ENCODE measurements at places on chromosomes 6 and 20.

- DNase-seq = no peak
Observed at GRCh38 chr20:4025125-4025524, 9.8 kb upstream of the RNF24 start.

GRCh38 chr6:93164781-93165180 lies 254.6 kb downstream of the EPHA7 start:
- DNase-seq = no peak

- DNase-seq = no peak
Observed at GRCh38 chr6:147724454-147724853, 216.0 kb downstream of the SAMD5 start.

DNA sequence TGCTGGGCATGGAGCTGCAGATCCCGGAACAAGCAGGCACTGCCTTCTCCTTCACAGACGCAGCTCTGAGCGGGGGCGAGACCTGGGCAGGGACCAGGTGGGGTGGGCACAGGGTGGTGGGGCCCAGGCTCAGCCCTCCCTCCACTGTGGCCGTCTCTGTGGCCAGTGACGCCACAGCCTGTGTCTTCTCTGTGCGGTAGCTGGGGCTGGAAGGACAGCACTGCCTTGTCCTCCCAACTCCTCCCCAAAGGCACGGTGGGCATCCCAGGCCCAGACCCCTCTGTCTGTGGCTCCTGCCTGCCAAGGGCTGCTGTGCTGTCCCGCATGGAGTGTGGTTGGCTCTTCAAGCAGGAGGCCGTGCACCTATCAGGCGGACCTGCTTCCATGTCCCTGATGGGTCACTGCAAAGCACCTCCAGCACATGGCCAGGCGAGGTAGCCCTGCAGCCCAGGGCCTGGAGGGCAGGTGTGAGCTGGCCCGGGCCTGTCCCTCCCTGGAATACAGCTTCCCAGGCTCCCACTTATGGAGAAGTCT lies 14.8 kb upstream of the TNFRSF6B start:
- DNase-seq = no peak

- no peak for DNase-seq
Observed at GRCh38 chr6:143264379-143264778, 186.1 kb downstream of the ADAT2 start.

GRCh38 chr20:58091810-58092209 lies 136.6 kb downstream of the ANKRD60 start:
- DNase-seq = no peak

- DNase-seq = no peak
Observed at GRCh38 chr6:9732056-9732455, 682.8 kb downstream of the TFAP2A start.

- DNase-seq = no peak
Observed at GRCh38 chr6:18389479-18389878, 2.3 kb downstream of the RNF144B start.

GRCh38 chr20:54345301-54345724 lies 130.1 kb upstream of the DOK5 start:
- DNase-seq = no peak

- no peak for DNase-seq
Observed at GRCh38 chr6:157546321-157546720, 165.3 kb downstream of the ZDHHC14 start.

- DNase-seq = no peak
Observed at GRCh38 chr6:101630941-101631340, 237.4 kb downstream of the GRIK2 start.

DNA sequence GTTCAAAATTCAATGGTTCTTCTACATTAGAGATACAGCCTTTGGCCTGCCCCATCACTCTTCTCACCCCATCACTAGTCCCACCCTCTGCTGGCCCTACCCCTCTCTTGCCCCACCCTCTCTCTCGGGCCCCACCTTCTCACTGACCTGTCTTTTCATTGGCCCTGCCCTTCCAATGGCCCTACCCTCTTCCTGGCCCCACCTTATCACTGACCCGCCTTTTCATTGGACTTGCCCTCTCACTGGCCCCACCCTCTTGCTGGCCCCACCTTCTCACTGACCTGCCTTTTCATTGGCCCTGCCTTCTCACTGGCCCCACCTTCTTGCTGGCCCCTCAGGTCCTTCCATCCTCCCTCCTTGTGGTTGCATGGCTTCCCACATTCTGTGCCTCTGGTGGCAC lies 107.2 kb upstream of the PLEKHG1 start:
- no peak for DNase-seq

GRCh38 chr6:116370760-116371119 lies at the start of gene DSE:
Gene DSE (plus strand): TSS chr6:116370947. CDS start chr6:116399251, 28,304 bp downstream.
- DNase-seq = peak; percentile 85

DNA sequence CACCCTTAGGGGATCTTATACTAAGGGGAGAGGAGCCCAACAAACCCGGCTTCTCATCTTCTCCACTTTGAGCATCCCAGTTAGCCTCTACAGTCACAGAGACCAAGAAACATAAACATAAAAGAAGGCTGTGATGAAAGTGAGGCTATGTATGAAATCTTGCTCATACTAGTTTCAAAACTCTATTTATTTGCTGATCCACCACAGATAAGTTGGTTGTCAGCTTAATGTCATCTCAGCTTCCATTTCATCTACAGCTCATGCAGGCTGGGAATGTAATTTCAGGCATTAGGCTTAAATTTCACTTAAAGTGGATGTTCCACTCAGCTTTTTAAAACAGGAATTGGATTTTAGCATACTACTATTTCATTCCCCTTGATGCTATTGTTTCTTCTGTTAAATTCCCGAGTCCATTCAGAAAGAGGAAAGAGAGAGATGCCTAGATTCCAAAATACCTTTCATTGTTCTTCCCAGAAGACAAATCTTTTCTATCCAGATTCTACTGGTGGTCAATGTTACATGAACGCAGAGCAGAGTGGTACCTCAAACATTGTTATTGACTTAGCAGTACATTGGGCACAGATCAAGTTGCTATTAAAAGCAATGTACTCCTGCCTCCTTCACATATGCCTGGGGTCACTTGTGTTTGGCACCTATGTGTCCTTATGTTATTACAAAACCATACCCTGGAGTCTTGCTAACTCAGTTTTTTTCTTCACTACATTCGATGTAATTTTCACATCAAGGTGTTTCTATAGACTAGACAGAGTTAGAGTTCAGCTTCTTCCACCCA lies 149.0 kb downstream of the HACE1 start:
- no peak for DNase-seq

DNA sequence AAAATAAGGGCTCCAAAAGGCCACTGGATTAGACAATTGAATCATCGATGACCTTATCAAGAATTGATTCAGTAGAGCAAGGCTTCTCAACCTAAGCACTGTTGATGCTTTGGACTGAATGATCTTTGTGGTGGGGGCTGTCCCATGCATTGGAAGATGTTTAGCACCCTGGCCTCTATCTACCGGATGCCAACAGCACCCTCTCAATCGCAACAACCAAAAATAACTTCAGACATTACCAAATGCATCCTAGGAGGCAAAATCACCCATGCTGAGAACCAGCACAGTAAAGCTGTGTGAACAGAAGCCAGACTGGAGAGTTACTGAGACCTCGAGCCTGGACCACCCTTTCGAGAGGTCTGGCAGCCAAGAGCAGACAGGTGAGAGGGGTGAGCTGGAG lies 67.5 kb downstream of the TBC1D7 start:
- DNase-seq = no peak

GRCh38 chr6:151494936-151495320 lies 1.1 kb downstream of the CCDC170 start:
- no peak for DNase-seq

- no peak for DNase-seq
Observed at GRCh38 chr20:10679269-10679668, 5.5 kb upstream of the JAG1 start.

DNA sequence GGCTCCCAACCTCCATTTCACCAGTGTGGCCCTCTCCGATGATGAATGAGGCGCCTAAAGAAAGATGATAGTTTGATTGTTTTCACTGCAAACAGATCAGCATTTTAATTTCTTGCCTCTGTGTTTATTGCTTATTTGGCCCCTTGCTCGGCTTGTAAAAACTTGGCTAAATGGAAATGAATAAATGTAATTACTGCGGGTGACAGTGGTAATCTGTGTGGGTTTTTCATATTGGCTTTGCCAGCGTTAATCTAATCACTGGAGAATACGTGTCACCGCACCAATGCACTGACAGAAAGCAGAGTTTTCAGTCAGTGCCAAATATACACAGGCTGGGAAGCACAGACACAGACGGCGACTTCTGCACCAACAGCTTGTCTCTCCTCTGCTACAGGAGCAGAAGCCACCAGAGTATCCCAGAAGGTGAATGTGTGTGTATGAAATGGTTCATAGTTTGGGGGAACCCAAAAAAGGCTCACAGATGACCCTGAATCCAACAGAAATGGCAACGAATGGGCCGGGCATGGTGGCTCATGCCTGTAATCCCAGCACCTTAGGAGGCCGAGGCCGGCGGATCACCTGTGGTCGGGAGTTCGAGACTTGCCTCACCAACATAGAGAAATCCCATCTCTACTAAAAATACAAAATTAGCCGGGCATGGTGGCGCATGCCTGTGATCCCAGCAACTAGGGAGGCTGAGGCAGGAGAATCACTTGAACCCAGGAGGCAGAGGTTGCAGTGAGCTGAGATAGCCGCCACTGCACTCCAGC lies 534.0 kb downstream of the PKHD1 start:
- DNase-seq = no peak

DNA sequence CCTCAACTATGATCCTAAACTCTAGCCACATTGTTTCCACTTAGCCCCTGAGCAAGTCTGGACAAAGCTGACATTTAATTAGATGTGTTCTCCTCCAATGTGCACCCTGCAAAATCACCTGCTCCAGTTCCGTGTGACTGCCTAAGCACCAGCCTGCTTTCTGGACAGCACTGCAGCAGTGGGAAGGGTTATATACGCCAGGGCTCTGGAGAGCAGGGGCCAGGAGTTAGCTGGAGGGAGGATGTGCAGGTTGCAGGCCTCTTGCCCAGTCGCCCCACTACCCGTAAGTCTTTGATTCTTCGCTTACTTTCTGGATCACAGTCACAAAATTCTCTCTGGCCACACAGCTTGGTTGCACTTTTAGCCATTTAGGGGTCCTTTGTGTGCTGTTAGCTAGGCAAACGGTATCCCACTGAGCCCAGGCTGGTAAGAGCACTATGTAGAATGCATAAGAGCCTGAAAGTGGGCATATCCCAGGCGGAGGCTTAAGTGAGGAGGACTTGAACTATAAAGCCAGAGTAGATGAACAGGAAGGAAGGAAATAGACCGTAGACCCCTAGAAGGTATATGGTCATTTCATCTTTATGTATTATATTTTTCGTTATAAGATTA lies 10.7 kb upstream of the PLEKHG1 start:
- DNase-seq = no peak

DNA sequence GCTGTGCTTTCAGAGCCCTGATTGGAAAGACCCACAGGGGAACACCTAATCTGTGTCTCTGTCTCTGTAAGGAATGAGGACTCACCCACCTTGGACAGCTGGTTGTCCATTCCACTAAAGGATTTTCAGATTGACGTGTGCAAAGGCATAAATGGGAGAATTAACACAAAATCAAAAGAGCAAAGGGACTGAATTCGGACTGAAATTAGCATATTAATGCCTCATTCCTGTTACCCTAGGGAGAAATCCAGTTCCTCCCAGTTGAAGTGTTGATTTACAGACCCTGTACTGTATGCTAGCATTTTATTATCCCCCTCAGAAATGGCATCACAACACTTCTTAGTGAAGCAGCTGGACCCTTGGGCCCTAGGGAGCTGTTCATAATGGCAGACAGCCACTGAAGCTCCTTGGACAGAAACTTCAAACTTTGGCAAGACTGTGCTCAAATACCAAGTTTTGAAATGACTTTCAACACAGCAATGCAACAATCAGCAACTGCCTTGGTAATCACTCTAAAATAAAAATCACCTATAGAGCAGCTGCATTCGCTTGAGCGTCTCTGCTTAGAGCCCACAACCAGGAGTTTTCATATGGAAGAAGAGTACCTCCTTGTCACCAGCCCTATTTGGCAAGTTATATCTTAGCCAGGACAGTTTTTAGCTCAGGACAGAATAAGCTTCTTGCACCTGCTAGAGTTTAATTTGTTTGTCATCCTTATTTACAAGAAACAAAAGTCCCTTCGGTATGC lies 118.1 kb downstream of the TRDN start:
- no peak for DNase-seq

DNA sequence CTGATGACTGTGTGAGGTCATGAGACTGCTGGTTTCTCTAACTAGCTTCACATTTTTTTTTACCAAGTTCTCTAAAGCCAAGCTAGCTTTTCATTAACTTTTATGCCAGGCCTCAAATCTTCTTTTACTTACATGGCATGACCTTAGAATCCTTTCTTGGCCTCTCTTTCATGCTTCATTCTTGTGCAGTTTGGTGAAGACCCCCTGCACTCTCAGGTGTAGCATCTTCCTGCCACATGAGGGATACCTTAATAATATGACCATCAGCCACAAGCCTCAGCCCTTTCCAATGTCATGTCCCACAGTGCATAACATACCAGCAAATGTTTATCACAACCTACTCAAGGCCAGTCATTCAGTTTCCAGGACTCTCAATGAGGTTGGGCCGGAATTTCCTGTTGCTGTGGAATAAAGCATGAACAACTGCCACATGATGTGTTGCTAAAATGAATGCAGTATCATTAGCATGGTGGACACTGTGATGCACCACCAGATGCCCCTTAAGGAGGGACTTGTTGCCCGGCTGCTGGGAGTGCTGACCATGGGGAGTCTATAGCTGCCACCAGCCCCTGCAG lies 72.2 kb downstream of the RIN2 start:
- DNase-seq = no peak

DNA sequence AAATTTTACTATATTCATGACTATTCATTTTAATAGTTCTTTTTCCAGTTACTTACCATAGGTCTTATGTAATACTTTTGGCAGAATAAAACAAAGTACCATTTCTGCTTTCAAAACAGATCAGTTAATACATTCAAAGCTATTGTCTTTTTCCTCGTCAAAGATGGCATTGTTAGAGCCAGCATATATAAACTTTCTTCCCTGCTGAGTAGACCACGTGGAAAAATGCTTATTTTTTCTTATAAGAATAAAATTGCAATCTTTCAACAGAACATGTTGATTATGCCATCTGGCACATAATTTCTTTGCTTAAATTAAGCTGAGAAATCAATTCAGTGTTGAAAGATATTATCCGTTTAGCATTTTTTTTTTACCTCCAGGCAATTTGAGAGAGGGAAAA lies 34.9 kb upstream of the EXOC2 start:
- DNase-seq = no peak

DNA sequence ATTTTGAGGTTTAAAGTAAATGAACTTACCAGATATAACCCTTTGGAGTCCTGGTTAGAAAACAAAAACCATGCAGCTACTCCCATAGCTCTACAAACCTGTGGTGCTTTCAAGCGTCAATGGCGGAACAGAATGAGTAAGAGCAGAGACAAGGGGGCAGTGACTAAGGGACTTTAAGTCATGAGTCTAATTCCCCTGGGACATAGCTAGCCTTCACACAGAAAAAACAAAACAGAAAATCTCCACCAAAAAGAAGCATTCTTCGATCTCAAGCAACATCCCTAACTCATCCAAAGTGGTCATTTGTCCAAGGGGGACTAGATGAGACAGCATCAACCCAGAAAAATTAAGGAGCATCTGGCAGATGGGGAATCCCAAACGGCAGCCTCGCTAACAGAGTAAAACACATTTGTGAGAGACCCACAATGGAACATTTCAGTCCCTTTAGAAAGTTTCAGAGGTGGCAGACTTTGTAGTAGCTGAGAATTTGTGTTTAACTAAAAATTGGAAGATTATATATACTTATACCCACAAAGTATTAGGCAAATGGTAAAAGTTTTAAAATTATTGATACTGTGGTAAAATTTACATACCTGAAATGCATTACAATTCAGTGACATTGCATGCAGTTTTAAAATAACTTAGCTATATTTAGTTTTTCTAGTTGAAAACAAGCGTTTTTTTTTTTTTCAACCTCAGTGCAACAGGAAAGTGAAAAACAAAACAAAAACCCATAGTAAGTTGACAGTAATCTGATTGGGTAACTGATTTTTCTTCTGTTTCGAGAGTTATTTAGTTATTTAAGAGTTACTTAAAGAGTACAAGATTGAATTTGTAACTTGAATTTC lies 67.5 kb downstream of the KCNQ5 start:
- DNase-seq = no peak
